ENCODE measurements at places on chromosomes 5 and 9.

DNA sequence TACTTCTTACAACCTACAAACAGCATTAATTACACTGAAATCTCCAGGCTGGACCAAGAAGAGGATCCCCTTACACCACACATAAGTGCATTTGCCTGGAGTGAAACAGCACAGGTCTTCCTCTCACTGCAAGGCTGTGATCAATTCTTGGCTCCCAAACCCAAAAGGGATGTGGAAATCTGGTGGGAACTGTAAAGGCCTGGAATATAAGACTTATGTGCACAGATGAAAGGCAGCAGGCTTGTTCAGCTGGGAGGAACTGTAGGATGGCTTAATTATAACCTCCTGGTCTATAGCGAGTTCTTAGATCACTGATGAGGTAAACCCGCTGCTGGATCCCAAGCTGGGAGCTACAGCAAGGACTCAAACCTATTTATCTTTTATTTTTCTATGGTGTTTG, 182.9 kb upstream of the TNC start:
- DNase-seq: no peak

GRCh38 chr5:174229068-174229467, 183.6 kb downstream of the NSG2 start:
- no peak for DNase-seq

DNA sequence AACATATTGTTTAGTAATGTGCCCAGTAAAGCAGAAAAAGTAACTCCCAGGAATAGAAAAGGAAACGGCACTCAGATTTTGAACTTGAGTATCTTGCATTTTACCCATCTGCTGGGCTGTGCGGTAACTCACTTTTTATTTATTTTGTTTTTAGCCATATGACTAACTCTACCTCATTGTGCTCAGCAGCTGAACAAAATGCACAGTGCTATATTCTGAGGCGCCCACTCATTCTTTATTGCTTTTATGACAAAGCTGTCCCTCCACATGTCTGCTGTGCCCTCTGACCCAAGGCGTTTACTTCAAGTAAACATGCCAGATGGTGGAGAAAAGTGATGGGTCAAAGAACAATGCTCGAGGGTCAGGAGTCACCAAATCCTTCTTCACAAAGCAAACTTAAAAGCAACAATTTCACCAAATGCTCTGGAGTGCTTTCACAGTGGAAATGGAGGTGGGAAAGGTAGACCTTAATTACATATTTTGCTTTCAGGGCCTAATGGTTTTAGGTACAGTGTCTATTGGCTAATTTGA, 215.2 kb upstream of the ELAVL2 start:
- no peak for DNase-seq

GRCh38 chr9:4175846-4176245, 124.0 kb downstream of the GLIS3 start:
- DNase-seq: no peak

DNA sequence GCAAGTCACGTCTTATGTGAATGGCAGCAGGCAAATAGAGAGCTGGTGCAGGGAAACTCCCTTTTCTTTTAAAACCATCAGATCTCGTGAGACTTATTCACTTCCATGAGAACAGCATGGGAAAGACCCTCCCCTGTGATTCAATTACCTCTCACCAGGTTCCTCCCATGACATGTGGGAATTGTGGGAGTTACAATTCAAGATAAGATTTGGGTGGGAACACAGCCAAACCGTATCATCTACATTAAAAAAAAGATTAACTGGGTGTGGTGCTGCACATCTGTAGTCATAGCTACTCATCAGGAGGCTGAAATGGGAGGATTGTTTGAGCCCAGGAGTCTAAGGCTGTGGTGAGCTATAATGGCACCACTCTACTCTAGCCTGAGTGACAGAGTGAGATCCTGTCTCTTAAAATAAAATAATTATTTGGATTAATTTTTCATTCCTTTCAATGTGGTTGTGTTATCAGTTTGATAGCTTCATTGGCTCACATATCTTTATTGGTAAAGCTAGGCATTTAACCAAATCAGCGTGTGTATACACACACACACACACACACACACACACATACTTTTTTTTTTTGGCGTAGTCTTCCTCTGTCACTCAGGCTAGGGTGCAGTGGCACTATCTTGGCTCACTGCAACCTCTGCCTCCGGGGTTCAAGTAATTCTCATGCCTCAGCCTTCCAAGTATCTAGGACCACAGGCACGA, 21.8 kb downstream of the DENND4C start:
- no peak for DNase-seq

DNA sequence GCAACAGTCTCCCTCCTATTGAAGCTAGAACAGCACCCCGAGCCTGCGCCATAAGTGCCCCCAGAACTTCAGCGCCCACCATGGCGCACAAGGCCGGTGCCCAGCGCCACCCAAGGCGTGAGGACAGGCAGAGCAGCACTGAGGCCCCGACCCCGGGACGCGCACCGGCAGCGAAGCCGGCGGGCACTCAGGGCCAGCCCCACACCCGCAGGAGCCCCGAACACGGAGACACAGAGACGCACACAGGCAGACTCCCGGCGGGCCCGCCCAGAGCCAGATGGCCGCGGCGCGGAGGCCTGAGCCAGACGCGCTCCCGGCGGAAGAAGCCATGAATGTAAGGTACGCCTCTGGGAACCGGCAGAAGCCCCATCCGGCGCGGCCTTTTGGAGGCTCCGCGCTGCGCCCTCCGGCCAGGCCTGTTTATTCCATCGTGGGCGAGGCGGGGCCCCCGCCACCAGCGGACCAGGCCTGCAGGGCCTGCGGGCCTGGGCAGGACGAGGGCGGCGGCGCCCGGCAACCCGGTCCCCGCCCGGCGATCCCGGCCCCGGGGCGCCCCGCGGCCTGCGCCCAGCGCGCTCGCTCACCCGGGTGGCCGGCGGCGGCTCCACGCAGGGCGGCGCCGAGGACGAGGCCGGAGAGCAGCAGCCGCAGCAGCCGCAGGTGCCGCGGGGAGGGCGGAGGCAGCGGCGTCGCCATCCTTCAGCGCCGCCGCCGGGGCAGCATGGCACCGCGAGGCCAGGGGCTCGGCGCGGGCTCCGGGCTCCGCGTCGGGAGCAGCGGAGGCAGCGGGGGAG, 486 bp downstream of the NPDC1 start:
- no peak for DNase-seq

DNA sequence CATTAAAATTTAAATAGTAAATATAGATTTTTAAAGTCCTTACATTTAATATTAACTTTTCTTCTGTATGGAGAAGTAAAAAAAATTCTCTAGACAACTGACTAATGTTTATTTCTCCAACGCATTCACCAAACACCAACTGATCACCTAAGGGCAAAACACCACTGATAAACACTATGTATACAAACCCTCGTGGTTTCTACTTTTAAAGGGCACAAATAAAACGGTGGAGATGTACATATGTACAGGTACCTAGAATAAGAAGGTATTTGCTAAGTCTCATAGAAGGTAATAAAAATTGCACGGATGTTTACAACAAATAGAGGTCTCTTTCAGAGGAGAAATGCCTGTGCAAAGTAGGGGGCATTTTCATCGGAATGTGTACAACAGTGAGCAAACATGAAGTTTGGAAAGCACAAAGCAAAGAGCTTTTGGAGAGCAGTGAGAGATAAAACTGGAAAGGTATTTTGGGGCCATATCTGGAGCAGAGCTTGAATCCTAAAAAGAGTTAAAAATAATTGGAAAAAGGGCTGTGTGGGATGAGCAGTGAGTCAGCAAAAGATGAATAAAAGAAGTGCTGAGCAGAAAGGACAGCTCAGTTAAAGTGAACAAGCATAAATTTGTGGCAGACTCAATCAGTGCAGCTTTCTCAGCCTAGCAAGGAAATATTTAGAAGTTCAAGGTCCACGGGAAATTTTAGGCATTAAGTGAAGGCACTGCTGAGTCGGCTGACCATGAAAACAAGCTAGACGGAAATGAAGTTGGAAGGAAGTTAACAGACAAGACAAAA, 160.0 kb downstream of the TMEM161B start:
- no peak for DNase-seq

DNA sequence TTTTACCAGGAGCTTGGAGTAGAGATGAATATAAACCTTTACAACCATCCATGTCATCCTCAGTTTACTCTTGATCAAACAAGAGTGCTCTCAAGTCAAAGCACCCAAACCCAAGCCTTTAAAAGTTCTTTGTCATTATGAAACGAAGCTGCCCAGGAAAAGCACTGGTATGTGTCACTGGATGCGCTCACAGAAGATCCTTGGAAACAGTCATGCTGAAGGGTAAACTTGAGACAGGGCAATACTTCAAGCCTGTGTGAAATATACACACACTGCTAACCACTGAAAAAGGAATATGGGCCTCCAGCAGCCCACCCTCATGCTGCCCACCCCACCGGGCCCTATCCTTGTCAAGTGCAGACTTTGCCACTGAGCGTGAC, 84.5 kb downstream of the PRRT1B start:
- no peak for DNase-seq

DNA sequence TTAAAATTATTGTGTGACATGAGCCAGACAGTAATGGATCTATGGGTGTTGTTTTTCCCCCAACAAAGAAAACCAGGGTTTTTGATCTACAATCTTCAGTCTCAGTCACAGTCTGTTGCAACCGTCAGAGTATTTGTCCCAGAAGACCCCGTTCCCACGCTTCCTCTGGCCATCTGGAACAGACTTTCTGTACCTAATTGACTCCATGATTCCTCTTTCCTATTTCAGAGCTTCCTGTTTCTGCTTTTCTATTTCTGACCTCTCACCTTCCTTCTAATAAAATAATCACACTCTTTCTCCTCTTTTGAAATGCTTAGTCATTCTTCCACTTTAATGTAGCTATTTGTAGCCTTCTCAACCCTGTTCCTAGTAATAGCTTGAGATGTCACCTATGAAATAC, 1044.8 kb downstream of the DTWD2 start:
- DNase-seq: no peak

GRCh38 chr5:37090781-37091180, 158.4 kb downstream of the CPLANE1 start:
- DNase-seq: no peak

- no peak for DNase-seq
These were observed 19.4 kb downstream of the S1PR3 start for GRCh38 chr9:89010526-89011111.

GRCh38 chr5:160448886-160449285, 27.2 kb downstream of the PTTG1 start:
- no peak for DNase-seq

GRCh38 chr5:83487155-83487554, 15.6 kb downstream of the VCAN start:
- no peak for DNase-seq

- DNase-seq: no peak
These were observed 2.6 kb downstream of the RAB24 start for GRCh38 chr5:177300951-177301350.

DNA sequence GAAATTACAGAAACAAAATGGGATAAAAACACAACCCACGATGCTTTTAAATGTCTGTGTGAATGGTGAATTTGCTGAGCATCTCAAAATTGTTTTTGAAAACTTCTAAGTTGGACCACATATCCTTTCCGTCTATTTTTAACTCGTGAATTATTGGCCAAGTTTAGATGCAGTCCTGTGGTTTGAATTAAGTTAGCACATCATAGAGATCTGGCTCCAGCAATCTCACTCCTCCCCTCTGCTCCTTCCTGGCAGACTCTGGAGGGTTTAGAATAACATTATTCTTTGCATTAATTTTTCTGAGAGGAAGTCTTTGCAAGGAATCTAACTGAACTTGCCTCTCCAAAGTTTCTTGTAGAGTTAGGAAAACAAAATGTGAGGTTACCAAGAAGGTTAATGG, 14.5 kb upstream of the ANKRD55 start:
- DNase-seq: no peak

DNA sequence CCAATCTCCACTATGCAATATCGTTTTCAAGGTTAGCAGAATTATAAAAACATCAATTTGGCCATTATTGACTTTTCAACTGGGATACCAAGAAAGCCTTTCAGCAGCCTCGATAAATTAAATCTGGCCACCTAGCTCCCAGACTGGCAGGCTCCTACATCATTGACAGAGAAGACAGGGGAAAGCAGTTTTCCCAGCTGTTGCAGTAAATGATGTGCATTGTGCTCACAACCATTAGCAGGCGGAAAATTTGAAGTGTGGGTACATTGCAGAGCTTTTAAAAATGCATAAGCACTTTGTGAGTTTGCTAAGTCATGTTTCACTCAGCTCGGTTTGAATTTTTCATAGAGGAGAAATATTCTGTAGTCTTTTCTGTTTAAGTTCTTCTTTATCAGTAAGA, 297.9 kb downstream of the KCTD16 start:
- DNase-seq: no peak

GRCh38 chr5:35316611-35317274, 86.5 kb upstream of the PRLR start:
- no peak for DNase-seq

DNA sequence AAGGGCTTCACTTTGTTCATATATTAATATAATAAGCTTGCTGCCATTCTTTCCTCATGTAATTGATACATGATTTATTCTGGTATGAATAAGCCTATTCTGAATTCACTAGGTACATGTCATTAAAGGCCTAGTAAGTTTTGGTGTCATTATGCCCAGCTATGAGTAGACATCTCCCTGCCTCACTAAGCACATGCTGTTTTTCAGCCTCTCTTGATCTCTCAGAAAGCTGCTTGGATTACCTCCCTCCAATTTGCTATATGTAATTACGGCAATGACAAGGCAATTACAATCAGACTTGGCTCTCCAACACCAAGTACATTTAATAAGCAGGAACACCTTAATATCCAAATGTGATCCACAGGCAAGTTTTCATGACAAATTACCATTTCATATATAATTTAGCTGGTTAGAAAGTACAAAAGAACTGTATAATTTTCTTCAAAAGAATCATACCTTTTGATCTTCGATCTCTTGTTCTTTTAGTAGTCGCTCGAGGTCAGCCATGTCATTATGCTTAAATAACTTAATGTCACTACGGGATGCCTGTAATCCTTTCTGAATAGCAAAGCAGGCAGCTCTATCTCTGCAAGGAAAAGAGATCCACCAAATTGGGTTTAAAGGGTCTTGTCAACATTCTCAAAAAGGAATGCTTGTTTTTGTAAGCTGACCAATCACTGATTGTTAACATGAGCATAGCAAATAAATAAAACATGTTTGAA, 56.3 kb downstream of the SPTLC1 start:
- no peak for DNase-seq

GRCh38 chr9:98403715-98404114, 148.3 kb upstream of the TBC1D2 start:
- DNase-seq: no peak

DNA sequence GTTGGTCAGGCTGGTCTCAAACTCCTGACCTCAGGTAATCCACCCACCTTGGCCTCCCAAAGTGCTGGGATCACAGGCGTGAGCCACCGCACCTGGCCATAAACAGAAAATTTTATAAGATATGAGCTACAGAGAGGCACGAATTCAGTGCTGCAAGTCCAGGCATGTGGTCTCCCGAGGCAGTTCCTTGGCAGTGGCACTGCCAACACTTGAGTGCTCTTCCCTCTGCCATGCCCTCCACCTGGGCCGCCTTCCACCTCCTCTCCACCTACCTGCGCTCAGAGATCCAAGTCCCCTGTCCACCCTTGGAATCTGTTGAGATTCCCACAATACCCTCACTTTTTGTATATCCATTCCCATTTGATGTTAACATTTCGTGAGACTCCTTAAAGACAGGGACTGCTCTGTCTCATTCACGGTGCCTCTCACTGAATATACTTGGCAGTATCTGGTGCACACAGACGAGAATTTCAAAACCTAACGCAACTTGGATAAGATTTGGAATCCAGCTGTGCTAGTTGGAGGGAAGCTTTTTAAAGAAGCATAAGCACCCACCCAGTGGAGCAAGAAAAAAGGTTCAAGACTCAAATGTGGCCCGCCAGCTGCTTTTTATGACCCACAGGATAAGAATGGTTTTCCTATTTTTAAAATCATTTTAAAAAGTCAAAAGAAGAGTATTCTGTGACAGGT, 68.3 kb downstream of the DCP2 start:
- no peak for DNase-seq

All from stimulated activated CD8-positive, alpha-beta memory T cell treated with anti-CD3 and anti-CD28 coated beads, Interleukin-2, amount 100 ng/mL, for 48 hours (primary cell).